Breast epithelium (tissue), 4 donors: ENCODE measurements at places on chromosomes 13 and 19.
A peak's percentile ranks its signal among the peaks of the same experiment; 100 is the strongest.

DNA sequence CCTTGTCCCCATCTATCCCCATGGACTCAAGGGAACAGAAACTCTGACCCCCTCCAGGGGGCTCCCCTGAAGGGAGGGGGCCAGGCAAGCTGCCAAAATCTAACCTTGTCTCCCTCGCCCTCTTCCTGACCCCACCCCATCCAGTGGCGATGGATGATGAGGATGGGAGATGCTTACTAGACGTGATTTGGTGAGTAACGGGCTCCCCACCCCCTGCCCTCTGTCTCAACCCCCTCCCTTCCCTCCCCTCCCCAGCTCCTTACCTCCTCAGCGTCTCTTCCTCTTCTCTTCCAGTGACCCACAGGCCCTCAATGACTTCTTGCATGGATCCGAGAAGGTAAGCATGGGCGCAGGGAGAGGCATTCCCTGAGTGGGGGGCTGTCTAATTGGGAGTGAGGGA, 39.8 kb upstream of the EHD2 start:
- H3K27me3 ChIP-seq: no peaks in the 10 kb centered on the region
- H3K27ac ChIP-seq: peak overlapping the region; percentile 3
- H3K36me3 ChIP-seq: no peaks in the 10 kb centered on the region

- peak overlapping the region; percentile 76 for H3K4me3 ChIP-seq
- no peaks in the 10 kb centered on the region for H3K36me3 ChIP-seq
- peaks cover 13% of the 10 kb centered on the region for H3K4me1 ChIP-seq
These were observed 1.4 kb downstream of the CIC start for GRCh38 chr19:42270346-42271044.

GRCh38 chr19:18304458-18305310, 18.2 kb downstream of the LSM4 start:
- peak overlapping the region; percentile 42 for H3K4me3 ChIP-seq
- peak overlapping the region; percentile 92 for H3K27ac ChIP-seq
- H3K36me3 ChIP-seq: no peaks in the 10 kb centered on the region
- H3K4me1 ChIP-seq: peaks cover 7% of the 10 kb centered on the region
- H3K27me3 ChIP-seq: no peaks in the 10 kb centered on the region

GRCh38 chr19:36837176-36837905, 846 bp downstream of the ZNF790 start:
- H3K27ac ChIP-seq: peak overlapping the region; percentile 81
- no peaks in the 10 kb centered on the region for H3K4me1 ChIP-seq
- no peaks in the 10 kb centered on the region for H3K27me3 ChIP-seq
- peak overlapping the region; percentile 76 for H3K4me3 ChIP-seq

- no peak overlapping the region for H3K4me3 ChIP-seq
- H3K4me1 ChIP-seq: no peaks in the 10 kb centered on the region
- H3K27me3 ChIP-seq: no peaks in the 10 kb centered on the region
- no peak for DNase-seq
- H3K27ac ChIP-seq: no peak overlapping the region
These were observed 51.1 kb downstream of the HS6ST3 start for GRCh38 chr13:96141032-96141431.

DNA sequence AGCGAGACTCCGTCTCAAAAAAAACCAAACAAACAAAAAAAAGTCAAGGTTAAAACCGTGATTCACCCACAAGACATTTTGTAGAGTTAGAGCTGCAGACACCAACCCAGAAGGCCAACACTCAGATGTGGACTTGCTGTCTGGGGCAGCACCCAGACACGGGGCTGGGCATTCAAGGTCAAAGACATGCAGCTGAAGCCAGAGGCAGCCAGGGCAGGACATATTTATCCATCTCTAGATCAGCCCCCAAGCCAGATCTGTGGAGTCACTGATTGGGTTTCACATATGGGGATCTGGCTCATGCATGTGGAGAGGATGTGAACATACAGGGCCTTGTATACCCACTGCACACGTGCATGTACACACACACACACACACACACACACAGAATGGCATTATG, 3.6 kb downstream of the KLK15 start:
- peaks cover 2% of the 10 kb centered on the region for H3K27me3 ChIP-seq
- no peak overlapping the region for H3K4me3 ChIP-seq

DNA sequence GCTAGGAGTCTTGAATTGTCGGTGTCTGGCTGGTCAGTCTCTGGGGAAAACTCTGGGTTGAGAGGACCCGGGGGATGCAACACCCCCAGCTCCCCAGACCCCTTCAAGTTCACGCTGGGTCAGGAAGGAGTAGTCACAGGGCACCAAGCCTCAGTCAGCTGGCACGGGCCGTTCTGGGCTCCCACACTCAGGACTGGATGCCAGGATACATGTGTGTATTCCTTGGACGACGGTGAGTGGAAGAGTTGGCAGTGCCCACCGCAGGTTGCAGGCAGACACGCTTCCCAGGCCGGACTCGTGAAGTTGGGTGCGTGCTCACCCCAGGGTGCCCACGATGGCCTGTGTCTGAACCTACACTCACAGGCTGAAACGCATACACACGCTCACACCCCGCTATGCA, 5.5 kb downstream of the GADD45B start:
- H3K27me3 ChIP-seq: no peaks in the 10 kb centered on the region
- H3K36me3 ChIP-seq: no peaks in the 10 kb centered on the region
- H3K4me1 ChIP-seq: no peaks in the 10 kb centered on the region
- DNase-seq: no peak

DNA sequence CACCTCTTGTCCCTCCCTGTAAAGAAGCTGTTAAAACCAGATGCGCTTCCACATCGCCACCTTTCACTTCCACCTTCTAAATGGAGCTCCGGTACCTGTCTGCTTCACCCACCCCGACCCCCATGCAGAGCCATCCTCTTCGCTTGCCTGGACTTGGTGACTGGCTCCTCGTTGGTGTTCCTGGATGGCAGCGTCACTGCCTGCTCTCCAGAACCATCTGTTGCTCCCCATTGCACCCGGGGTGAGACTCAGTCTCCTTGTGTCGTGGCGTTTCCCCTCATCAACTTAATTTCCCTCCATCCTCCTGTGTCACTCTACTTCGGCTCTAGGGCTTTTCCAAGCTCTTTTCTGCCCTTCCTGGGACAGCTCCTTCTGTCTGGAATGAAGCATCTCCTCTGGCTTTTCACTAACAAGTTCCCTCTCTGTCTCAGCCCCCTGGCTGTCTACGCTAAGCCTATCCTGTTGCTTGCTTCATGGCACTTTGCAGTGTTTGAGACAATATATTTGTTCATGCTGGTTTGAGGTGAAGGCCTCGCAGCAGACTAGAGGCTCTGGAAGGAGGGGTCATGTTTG, 10.3 kb downstream of the CEBPG start:
- peak; percentile 47 for DNase-seq
- no peaks in the 10 kb centered on the region for H3K36me3 ChIP-seq
- no peak overlapping the region for H3K4me3 ChIP-seq
- no peak overlapping the region for H3K27ac ChIP-seq
- no peaks in the 10 kb centered on the region for H3K27me3 ChIP-seq

DNA sequence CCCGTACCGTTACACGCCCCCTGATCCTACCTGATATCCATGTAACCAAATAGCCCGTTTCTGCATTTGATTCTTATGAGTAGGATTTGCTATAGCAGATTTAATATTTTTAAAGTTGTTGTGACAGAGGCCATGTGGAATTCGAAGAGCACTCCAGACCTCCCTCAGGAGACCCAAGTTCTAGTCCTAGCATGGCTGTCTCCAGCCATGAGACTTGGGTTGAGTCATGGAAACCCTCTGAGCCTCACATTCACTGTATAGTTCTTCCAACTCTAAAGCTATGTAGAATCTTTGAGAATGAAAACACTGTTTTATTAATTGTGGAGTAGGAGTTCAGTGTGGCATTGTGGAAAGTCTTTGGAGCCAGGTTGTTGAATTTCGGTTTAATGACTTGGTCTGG, 8.0 kb upstream of the GPR183 start:
- peak overlapping the region; percentile 68 for H3K27ac ChIP-seq
- H3K36me3 ChIP-seq: no peaks in the 10 kb centered on the region
- H3K4me1 ChIP-seq: no peaks in the 10 kb centered on the region
- H3K4me3 ChIP-seq: no peak overlapping the region

DNA sequence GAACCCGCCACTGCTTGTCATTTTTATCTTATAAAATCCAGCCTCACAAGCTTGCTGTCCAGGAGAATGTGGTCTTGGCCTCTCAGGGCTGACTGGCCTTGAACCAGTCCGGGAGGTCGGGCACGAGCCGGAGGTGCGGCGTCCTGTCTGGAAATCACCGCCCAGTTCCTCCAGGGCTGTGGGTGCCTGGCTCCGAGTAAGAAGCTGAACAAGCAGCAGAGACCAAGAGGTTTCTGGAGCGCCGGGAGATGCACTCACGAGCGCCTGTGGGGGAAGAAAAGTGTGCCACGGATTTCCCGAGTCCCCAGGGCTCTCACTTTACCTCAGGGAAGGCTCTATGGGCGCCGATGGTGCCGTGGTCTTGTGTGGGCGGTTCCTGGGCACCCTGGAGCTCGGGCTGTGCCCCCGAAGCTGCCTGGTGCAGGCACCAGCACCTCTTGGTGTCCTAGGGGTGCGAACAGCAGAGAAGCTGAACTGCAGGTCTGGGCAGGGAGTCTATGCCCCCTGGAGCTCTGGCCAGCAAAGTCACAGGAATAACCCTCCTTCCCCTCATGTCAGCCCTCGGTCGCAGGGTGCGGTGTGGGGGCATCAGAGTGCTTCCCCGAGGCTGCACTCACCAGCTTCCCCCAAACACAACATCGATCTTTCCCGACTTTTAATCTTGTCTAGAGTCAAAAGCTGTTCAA, 50.0 kb downstream of the GAS6 start:
- H3K4me1 ChIP-seq: no peaks in the 10 kb centered on the region
- peak overlapping the region; percentile 50 for H3K27ac ChIP-seq
- no peaks in the 10 kb centered on the region for H3K27me3 ChIP-seq
- DNase-seq: no peak
- no peaks in the 10 kb centered on the region for H3K36me3 ChIP-seq

- DNase-seq: no peak
- no peaks in the 10 kb centered on the region for H3K27me3 ChIP-seq
- H3K4me1 ChIP-seq: no peaks in the 10 kb centered on the region
- no peaks in the 10 kb centered on the region for H3K36me3 ChIP-seq
- H3K27ac ChIP-seq: no peak overlapping the region
- no peak overlapping the region for H3K4me3 ChIP-seq
These were observed 91.2 kb downstream of the GGACT start for GRCh38 chr13:100497389-100497788.

GRCh38 chr19:36136964-36137686, 2.7 kb upstream of the CAPNS1 start:
- peaks cover 4% of the 10 kb centered on the region for H3K4me1 ChIP-seq
- H3K4me3 ChIP-seq: no peak overlapping the region
- H3K27me3 ChIP-seq: no peaks in the 10 kb centered on the region
- peak; percentile 82 for DNase-seq
- H3K27ac ChIP-seq: peak overlapping the region; percentile 87
- H3K36me3 ChIP-seq: no peaks in the 10 kb centered on the region
